ENCODE measurements at places on chromosomes 16 and 17. TPM values are rescaled to one million over a fixed set of nuclear protein-coding genes. Genes with fewer than 3 reads are reported as not detected.

Gene CLEC3A
- total RNA-seq, result not detected

- DNase-seq, result no peak
These were observed 129.7 kb upstream of the PMFBP1 start for GRCh38 chr16:72301523-72302236.

DNA sequence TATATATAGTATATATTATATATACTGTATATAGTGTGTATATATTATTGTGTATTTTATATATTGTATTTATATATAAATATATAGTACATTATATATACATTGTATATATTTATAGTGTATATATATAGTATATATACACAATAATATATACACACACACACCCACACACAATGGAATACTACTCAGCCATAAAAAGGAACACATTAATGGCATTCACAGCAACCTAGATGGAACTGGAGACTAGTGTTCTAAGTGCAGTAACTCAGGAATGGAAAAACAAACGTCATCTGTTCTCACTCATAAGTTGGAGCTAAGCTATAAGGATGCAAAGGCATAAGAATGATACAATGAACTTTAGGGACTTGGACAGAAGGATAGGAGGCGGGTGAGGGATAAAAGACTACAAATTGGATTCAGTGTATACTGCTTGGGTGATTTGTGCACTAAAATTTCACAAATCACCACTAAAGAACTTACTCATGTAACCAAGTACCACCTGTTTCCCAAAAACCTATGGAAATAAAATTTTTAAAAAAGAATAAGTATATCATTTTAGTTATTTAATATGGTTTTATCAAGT is 201.9 kb upstream of the CDH11 start:
- DNase-seq, result no peak

Gene PABPN1L
- not detected for total RNA-seq

Gene MRM1
- total RNA-seq, result 9.8 TPM

Gene NRN1L
- total RNA-seq, result 2.0 TPM

Gene ABAT
- 24.0 TPM for total RNA-seq

DNA sequence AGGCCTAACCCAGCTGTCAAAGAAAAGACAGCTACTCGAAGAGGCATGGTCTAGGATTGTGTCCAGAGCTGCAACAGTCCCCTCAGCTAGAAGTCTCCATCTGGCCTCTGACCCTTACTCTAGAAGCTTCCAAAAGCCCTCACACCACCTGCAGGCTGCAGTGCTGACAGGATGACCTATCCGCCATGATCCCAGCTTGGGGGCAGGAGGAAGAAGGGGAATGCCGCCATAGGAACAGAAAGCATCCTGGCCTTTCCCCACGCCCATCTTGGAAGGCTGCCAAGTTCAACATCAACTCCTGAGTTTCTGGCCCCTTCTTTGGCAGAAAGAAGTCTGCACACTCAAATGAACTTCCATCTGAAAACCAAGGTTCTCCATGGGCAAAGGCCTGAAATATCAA is 3.1 kb upstream of the KRT36 start:
- DNase-seq, result no peak

DNA sequence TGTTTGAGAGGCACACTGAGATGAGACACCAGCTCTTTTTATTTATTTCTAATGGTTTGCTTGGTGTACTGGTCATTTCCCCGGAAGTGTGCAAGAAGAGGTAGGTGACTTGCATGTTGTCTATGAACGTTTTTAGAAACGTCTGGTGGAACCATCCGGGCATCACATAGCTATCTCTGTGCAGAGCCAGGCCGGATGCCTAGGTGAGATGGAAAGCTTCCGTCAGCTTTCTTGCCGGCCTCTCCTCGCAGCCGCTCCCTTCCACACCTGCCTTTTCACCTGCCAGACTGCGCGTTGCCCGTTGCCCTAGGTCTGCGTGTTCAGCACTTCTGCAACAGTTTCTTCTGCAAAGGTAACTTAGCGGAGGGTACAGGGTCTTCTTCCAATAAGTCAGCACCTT is 416.0 kb downstream of the WWOX start:
- DNase-seq, result no peak

Gene HSF4
- total RNA-seq, result 103 TPM

DNA sequence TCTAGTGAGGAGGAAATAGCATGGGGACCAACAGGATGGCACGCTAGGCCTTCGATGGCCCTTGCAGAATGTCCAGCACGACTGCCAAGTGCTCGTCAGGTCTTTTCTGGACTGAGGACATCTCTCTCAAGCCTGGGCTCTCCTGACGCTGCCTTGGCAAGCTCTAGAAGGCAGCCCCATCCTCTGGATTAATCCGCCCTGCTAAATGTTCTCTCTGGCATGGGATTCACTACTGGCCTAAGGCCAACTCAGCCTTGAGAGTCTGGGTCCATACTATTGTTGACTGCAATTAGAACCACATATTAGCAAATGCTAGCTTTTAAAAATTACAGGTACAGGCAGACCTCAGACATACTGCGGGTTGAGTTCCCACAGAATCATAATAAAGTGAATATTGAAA is 2.5 kb upstream of the CEP295NL start:
- DNase-seq, result no peak

DNA sequence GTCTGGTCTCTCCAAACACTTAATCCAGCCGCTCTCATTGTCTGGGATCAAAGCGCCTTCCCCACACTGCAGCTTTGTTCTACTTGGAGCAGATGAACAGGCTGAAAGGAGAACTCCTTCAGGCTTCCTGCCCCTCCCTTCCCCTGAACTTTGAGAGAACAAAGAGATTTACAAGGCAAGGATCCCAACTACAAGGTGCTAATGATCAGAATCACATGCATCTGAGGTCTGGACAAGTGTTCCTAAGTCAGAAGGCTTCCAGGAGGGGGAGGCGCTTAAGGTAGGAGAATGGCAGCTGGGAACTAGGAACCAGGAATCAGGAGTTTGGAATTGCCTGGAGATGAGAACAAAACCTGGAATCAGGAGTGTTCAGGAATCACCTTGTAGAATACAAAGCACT is 606.3 kb upstream of the CDH11 start:
- no peak for DNase-seq

DNA sequence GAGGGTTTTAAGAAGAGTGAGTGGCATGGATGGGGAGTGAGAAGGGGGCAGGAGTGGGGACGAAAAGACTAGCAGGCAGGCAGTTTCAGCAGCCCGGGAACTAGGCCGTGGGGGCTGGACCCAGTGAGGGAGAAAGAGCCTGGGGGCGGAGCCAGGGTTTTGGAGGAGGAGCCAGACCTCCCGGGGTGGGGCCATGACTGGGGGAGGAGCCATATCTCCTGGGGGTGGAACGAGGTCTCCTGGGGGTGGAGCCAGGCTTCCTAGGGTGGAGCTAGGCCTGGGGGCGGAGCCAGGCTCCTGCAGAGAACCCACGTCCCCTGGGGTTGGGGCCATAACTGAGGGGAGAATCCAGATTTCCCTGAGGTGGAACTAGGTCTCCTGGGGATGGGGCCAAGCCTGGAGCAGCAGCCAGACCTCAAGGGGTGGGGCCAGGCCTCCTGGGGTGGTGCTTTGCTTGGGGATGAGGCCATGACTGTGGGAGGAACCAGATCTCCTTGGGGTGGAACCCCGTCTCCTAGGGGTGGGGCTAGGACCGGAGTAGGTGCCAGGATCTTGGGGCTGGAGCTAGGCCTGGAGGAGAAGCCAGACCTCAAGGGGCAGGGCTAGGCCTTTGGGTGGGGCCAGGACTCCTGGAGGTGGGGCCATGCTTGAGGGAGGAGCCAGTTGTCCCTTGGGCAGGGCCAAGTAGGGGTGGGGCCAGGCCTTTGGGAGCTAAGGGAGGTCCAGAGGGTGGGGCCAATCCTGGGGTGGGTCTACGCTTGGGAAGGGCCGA is 41.7 kb upstream of the JPH3 start:
- DNase-seq, result no peak

- DNase-seq, result no peak
These were observed 38.7 kb upstream of the FOXJ1 start for GRCh38 chr17:76179496-76180467.

- DNase-seq, result no peak
These were observed 254.1 kb upstream of the IRX3 start for GRCh38 chr16:54540525-54541180.

- no peak for DNase-seq
These were observed 12.6 kb downstream of the PMFBP1 start for GRCh38 chr16:72159386-72159785.

Gene PARN
- 49.8 TPM for total RNA-seq

DNA sequence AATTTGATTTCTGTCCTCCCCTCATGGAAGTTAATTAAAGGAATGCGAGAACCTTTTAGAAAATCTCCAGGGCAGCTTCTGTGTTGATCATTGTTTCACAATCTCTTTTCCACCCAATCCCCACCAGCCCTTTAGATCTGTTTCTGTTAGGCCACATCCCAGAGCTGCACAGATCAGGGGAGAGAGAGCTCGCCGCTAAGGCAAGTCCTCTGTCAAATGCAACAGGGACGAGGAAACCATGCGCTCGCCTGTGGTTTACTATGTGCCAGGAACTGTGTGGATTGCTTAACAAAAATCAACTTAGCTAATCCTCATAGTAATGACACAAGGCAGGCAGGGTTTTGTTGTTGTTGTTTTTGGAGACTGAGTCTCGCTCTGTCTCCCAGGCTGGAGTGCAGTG is 115.4 kb downstream of the SALL1 start:
- no peak for DNase-seq

DNA sequence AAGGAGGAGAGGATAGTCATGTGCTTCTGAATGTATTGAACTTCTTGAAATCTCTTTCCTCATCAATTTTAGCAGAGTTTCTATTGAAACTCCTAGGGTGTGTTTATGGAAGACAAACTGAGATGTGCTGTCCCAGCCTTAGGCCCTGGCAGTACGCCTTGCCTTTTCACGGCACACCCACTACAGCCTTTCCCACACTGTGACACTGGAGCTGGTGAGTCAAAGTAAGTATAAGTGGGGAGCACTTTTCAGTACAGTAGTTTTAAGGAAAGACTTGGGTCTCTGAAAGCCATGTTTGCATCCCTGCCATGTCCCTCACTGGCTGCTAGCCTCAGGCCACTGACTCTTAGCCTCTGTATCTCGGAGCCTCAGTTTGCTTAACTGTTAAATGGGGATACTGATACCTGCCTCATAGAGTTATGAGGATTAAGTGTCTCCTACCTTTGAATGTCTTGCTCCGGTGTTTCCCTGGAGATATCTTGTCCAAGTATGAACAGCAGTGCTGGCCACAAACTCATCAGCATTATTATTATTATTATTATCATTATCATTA is 144.7 kb upstream of the CRHR1 start:
- DNase-seq, result no peak

DNA sequence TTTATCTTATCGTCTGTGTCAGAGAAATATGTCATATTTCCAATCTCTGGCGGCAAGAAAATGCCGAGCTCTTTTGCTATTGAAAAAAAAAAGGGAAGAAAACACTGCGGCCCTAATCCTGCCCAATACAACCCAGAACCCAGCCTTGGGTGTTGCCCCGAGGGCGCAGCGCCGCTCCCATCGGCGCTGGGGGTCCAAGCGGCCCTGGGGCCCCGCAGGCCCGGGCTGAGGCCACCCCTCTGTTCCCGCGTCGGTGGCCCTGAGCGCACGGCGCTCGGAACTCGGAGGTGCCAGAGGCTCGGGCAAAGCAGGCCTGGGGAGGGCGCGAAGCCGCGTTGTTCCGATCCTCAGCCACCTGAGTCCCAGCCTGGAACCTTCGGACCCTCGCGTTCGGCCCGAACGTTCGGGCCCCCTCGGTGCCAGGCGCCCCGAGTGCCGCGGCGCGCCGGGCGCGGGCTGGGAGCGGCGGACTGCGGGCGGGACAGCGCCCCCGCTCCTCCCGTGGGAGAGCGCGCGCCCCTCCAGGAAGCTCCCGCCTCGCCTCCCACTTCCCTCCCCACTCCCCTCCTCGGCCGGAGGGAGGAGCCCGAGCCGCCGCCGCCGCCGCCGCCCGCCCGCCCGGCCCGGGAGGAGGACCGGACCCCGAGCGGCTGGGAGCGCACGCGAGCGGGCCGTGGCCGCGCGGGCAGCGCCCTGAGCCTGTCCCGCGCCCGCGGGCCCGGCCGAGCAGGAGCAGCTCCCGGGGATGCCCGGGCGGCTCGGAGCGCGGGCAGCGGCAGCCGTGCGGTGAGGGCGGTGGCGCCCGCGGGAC is at the start of gene CPNE2:
Gene CPNE2, plus strand, starts transcription at position 609 of the 811 bp plus-strand sequence. CDS start 18,160 bp downstream, outside the sequence.
- DNase-seq, result no peak

Gene PPP1R27
- total RNA-seq, result not detected

GRCh38 chr17:67365738-67366192 is 612 bp downstream of the PSMD12 start:
- DNase-seq, result no peak

- no peak for DNase-seq
These were observed 4.3 kb downstream of the EVI2B start for GRCh38 chr17:31309556-31309955.

Gene PLA2G10
- total RNA-seq, result not detected

DNA sequence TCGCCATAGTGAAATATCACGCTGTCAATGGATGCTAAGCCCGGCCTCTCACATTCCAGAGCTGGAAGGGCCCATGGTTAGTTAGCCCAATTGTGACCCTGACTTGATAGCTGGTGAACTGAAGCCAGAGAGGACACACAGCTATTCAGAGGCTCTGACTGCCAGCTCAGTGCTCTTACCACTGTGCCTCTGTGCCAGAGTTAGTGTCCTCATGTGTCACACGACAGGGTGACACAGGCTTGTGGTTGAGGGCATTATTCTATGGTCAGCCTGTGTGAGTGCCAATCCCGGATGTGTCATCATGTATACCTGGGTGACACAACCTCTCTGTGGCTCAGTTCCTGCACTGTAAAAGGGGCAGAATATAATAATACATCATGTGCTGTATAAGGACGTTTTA is 2.5 kb upstream of the MT1X start:
- no peak for DNase-seq

GRCh38 chr17:63611354-63611753 is 10.7 kb downstream of the TACO1 start:
- DNase-seq, result no peak

GRCh38 chr16:2237102-2237482 is 848 bp downstream of the DNASE1L2 start:
- no peak for DNase-seq

DNA sequence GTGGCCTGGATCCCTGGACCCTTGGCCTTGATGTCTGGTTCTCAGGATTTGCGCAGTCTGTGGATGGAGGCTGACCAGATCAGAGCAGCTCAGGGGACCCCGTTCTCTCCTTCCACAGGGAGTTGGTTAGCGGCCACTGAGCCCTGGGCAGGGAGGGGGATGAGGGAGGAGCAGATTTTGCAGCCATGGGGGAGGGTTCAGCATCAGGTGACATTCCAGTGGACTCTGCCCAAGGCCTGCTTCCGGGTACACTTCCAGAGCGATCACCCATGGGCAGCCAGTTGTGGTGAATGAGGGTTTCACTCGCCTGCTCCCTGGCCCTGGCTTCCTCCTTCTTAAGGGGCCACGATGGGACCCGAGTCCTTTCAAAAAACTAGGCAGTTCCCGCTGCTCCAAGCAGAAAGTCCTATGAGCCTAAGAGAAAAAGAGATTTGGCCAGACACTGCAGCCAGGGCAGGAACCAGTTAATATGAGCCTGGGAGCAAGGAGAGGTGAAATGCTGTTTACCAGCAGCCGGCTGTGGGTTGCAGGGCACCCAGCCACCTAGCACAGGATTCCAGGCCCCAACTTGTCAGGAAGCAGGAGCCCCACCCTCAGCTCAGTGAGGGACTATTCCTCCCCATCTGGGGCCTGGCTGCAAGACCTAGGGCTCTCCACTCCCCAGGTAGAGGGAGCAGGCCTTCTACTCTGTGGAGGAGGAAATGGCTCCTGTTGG is 4.7 kb upstream of the GPRC5C start:
- DNase-seq, result no peak

- DNase-seq, result no peak
These were observed 15.5 kb upstream of the NFATC3 start for GRCh38 chr16:68069511-68070248.
